ENCODE measurements at places on chromosomes 5 and 9.

- no peak for ATAC-seq
These were observed 534 bp downstream of the ERP44 start for GRCh38 chr9:100098046-100098886.

DNA sequence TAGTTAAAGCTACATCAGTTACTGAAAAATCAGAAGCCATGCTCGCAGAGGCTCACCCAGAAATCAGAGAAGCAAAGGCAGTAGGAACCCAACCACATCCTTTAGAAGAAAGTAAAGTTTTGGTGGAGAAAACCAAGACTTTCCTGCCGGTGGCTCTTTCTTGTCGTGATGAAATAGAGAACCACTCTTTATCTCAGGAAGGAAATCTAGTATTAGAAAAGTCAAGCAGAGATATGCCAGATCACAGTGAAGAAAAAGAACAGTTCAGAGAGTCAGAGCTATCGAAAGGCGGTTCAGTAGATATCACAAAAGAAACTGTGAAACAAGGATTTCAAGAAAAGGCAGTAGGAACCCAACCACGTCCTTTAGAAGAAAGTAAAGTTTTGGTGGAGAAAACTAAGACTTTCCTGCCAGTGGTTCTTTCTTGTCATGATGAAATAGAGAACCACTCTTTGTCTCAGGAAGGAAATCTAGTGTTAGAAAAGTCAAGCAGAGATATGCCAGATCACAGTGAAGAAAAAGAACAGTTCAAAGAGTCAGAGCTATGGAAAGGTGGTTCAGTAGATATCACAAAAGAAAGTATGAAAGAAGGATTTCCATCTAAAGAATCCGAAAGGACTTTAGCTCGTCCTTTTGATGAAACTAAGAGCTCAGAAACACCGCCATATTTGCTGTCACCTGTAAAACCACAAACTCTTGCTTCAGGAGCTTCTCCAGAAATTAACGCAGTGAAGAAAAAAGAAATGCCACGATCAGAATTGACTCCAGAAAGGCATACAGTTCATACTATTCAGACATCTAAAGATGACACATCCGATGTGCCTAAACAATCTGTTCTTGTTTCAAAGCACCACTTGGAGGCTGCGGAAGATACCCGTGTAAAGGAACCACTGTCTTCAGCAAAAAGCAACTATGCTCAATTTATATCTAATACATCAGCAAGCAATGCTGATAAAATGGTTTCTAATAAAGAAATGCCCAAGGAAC is 47.2 kb downstream of the CMYA5 start:
- ATAC-seq: no peak

- ATAC-seq: no peak
These were observed 73.9 kb downstream of the KIF24 start for GRCh38 chr9:34254966-34255825.

DNA sequence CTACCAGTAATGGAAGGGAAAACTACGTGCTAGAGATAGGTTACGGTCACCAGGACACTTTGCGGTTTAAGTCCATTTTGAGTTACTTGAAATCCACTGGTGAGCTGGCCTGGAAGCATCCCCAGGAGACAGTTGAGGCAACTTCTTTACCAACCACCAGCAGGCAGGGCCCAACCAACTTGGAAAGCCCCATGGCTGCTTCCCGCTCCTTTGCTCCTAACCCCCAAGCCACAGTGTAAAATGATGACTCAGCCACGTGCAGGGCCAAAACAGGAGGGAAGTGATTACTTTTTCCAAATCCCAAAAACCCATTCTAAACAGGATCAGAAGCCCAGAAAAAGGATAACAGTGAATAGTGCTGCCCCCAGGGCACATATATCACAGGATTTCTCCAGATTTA is 87.4 kb downstream of the PAX5 start:
- no peak for ATAC-seq

- ATAC-seq: no peak
These were observed 7.3 kb upstream of the AMBP start for GRCh38 chr9:114085387-114085789.

DNA sequence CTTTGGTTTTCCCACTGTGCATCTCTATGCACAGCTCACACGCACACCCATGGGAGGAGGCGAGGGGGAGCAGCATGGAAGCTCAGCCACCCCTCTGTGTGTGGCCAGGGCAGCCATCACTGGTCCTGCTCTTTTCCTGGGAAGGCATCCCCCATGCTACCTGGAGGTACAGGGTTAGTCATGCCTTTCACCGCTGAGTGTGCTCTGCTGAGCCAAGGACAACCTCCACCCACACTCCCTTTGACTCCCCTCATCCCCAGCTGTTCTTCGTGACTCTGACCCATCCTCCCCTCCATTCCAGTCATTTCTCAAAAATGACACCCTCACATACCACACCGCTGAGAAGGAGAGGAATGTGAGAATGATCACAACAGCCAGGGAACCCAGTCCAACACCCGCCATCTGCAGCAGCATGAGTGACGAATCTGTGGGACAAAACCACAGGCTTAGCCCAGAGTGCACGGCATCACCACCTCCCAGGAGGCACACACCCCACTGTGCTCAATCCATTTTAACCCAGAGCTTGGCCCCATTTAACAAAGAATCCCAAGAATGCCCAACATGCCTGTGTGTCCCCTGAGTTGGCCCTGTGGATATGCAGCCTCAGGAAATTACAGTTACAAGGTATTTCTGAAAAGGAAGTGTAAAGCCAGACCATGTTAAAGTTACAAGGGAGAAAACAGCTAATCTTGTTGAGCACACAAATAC is 133.4 kb downstream of the SUSD1 start:
- ATAC-seq: no peak

DNA sequence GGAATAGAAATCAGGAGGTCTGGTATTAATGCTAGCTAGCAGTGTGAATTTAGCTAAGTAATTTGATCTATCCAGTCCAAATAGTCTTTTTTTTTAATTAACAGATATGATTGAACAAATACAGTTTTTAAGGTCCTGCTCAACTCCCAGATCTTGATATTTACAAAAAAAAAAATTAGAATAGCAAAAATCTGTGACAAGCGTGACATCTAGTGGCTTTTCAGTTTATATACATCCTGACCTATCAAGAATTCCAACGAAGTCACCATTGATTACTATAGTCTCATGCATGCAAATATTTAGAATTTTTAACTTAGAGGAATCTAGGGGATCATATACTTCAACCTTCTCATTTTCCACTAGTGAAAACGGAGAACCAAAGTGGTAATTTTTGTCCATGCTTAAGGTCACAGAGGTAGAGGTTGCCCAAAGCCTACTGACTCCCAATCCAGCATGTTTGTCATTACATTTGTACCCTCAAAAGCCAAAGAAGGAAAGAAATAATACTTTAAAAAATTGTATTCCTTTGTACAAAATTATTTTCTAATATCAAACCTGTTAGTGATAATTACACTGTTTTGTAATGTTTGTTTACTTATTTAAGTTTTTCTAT is 17.6 kb upstream of the TARS1 start:
- ATAC-seq: no peak

- no peak for ATAC-seq
These were observed 11.3 kb downstream of the ANKDD1B start for GRCh38 chr5:75622564-75622963.

DNA sequence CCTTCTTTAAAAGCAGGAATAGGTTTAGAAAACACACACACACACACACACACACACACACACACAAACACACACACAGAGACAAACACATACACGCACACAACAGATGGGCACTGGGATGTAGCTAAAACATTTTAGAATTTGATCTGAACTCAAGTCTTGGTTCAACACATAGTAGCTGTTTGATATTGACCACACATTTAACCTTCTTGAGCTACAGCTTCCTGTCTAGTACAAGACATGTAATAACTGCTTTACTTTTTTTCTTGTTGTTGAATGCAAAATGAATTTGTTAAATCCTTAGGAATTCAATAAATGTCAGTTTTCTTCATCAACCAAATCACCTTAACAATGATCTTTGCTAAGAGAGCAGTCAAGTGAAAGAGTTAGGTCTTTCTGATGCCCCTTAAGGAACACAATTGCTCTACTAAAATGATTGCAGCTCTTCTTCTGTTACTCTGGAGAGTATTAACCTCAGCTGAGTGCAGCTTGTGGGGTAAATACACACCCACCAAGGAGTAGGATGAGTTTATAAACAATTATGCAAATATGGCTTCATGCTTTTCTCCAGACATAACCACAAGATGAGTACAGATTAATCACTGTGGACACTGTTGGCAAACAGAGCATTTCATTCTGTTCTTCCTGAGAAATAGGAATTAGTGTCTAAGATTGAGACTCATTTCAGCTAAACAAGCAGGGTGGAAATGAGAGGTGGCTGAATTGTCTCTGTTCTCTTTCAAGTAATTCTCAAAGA is 302.9 kb upstream of the PAPPA start:
- ATAC-seq: no peak

Data from activated CD4-positive, CD25-positive, alpha-beta regulatory T cell treated with anti-CD3 and anti-CD28 coated beads, Interleukin-2, amount 50 U/mL, for 24 hours (primary cell).